Stimulated activated CD4-positive, alpha-beta T cell treated with anti-CD3 and anti-CD28 coated beads, Interleukin-15, amount 100 ng/mL, for 1 hour (primary cell): ENCODE measurements at places on chromosomes 3 and 15.

DNA sequence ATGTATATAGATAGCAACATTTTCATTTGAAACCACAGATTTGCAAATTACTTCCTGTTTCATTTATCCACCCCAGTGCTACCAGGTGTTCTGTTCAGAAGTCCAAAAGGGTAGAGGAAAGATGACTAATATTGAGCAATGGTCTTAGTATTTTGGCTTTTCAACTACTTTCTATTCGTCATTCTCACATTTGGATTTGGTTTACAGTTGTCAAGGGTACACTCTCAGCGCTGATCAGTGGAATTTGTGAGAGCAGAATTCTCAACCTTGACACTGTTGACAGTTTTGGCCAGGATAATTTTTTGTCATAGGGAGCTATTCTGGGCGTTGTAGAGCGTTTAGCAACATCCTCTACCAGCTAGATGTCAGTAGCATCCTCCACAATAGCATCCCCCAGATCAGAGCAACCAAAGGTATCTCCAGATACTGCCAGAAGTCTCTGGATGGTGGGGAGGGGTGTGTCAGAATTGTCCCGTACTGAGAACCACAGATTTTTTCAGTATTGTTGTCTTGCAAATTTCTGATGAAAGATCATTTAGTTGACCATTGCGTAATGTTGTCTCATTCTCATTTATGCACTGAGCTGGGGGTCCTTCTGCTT lies 4.2 kb downstream of the HMCES start:
- DNase-seq = no peak

GRCh38 chr15:78201281-78202190 lies 32.8 kb downstream of the ACSBG1 start:
- no peak for DNase-seq

DNA sequence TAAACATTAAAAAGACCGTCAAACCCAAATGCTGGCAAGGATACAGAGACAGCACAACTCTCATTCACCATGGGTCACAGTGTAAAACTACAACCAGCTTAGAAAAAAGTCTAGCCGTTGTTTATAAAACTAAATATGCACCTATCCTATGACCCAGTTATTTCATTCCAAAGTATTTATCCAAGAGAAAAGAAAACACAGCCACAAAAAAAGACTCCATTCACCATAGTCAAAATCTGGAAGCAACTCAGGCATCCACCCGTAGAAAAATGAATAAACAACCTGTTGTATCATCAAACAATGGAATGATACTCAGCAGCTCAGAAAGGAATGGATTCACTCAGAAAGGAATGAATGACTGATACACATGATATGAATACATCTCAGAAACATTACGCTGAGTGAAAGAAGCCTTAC lies 28.6 kb downstream of the PLD1 start:
- no peak for DNase-seq

GRCh38 chr3:190012784-190013183 lies 107.9 kb downstream of the P3H2 start:
- no peak for DNase-seq

DNA sequence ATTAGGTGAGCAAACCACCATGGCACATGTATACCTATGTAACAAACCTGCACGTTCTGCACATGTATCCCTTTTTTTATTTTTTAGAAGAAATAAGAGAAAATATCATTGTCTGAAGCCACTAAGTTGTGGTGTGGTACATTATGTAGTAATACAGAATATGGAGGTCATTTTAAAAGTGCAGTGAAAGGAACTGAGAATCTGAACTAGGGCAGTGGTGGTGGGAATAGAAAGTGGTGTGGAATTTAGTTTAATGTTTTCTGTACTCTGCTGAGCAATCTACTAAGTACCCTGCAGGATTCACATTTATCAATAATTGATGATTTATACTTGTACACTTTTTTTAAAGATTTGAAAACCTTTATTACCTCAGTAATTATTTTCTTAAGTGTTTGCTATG lies 283.5 kb downstream of the CHL1 start:
- DNase-seq = no peak

DNA sequence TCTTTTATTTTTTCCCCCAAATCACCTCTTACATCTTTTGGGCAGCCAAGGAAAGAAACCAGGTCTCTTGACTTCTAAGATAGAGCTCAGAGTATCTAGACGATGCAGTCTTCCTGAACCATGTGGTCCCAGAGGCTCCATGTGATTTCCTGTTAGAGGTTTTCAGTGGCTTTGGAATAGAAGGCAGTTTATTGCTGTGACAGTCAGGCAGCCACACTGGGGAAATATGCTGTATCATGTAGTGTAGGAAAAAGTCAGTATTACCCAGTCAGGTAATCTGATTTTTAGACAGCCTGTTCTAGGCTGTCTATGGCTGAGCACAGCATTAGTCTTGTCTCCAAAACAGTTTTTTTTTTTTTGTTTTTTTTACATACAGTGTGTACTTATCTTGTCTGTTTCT lies 294.3 kb downstream of the THSD4 start:
- DNase-seq = no peak

- DNase-seq = no peak
Observed at GRCh38 chr15:66252685-66253417, 699 bp downstream of the MEGF11 start.

DNA sequence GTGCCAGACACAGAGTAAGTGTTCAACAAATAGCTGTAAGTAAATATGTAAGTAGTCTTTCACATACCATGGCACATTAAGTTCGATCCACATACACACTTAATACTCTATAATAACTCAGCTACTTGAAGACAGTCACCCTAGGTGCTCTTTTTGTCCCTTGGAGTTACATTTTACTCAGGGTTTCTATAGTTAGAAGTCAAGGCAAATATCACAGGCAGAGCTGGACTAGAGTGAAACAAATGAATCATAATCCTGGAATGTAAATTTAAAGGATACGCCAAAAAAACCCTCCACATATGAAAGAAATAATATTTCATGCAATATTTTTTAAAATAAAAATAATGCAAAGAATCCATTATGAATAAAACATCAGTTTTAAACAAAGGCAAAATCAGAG lies 461.8 kb downstream of the MAGI1 start:
- no peak for DNase-seq

GRCh38 chr3:71695000-71695482 lies 30.2 kb downstream of the EIF4E3 start:
- no peak for DNase-seq

- DNase-seq = no peak
Observed at GRCh38 chr15:76577879-76578512, 241.4 kb downstream of the ISL2 start.

DNA sequence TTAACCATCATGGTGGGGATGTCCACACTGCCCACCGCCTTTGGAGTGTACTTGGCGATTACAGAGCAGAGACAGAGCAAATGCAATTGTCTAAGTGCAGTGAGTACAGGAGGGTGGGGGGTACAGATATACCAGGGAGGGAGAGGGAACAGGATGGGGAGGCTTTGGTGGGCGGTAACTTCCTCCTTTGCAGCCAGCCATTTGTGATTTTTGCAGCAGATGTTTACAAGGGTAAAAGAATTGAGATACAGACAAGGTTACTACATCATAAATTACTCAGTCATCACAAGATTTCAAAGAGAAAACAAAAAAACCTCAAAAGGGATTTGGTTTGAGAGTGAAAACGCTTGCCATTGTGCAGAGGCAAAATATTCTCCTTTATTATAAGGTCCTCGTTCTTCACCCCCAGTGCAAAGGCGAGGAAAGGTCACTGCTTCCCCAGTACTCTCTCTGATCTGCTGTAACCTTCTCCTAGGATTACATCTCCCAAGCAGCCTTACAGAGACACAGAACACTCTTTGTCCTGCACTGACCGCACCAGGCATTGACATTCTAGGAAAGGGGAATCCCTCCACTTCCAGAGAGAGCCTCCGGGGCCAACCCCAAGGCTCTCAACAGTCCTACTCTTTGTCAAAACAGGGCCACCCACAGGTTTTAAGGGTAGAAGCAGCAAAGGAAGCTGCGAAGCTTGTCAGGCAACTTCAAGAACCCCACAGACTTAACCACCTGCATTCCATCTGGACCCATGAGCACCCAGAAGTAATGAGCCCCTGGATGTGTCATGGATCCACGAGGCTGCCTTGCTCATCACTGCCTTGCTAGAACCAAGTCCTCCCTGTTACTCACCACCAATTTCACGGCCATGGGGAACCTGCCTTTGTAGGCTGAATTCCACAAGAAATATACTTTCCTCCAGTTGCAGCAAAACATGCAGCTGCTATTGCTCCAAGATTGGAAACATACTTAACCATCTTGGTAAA lies 117.3 kb downstream of the ADAMTS17 start:
- no peak for DNase-seq
